ENCODE measurements at places on chromosomes 3 and 15.

DNA sequence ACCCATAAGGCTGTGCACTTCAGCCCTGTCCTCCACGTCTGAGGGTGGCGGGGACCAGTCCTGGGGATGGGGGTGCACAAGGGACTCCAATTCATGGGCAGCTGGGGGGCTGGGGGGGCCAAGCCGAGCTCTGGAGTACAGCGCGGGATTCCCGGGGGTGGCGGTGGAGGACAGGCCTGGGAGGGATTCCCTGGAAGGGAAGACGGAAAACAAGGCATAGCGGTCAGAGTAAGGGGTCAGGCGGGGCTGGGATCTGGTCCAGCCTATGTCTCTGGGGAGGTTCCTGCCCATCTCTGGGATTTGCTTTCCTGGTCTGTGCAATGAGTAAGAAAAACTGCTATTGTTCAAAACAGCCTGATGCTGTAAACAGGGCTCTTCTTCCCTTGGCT, 8.1 kb upstream of the IGDCC3 start:
- no peak for DNase-seq

GRCh38 chr15:43383070-43383469, 12.2 kb downstream of the TUBGCP4 start:
- no peak for DNase-seq

DNA sequence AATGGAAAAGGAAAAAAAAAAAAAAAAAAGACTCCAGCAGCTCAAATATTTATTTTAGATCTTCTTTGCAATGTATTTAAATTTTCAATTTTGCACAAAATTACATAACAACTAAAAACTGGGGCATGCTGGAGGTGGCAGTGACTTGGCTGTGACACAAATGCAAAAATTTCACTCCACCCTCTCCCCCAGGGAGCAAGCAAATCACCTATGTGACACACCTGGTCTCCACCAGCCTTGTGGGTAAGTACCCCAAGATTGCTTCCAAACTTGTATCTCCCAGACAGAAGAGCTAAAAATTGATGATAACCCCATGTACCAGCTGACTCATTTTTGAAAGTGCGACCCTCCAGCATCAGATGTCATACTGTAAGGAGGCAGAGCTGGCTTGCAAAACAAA, 32.0 kb downstream of the UBE3A start:
- no peak for DNase-seq

- no peak for DNase-seq
Measured at GRCh38 chr15:79887054-79887930, 9.5 kb downstream of the MTHFS start.

- no peak for DNase-seq
Measured at GRCh38 chr3:5194341-5194740, 6.8 kb downstream of the EDEM1 start.

GRCh38 chr15:68843425-68844311, 23.0 kb upstream of the ANP32A start:
- DNase-seq = no peak

DNA sequence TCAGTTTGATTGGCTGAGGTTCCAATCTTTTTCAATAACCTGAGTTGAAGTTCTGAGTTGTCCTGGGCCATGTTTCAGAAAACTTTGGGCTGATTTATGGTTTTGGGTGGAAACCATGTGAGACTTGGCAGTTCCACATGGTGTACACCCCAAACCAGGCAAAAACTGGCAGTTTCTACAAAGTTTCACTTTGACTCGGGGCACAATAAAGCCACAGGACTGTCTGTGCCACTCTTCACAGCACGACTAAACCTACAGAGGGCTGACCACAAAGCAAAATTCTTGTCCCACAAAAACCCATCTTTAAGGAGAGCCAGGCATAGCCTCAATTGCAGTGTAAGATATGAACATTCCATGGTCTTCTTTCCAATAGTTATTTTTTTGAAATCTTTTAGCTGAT, 155.0 kb downstream of the DUT start:
- DNase-seq = no peak

DNA sequence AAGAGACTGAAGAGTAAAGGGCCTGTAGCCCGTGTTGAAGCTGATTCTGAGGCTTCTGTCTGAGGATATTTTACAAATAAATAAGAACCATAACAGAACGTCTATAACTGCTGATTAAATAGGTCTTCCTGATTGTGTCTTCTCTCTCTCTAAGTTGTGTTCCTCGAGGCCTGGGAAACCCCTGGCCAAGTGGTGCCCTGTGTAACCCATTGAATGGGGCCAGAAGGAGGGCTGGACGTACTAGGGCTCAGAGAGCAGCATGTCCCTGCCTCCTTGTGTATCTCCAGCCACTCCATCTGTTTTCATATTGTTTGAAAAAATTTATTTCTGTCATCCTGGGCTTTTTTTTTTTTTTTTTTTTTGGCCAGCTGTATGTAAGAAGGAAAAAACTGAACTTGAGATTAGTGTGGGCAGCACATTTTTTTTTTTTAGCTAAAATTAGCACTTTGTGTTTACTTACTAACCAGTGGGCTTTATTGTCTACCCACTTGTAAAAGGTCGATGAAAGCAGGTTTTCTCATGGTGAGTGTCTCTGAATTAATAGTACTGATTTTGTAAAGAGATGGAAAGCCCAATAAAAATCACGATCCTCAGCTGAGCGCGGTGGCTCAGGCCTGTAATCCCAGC, 10.7 kb downstream of the DHX30 start:
- no peak for DNase-seq

DNA sequence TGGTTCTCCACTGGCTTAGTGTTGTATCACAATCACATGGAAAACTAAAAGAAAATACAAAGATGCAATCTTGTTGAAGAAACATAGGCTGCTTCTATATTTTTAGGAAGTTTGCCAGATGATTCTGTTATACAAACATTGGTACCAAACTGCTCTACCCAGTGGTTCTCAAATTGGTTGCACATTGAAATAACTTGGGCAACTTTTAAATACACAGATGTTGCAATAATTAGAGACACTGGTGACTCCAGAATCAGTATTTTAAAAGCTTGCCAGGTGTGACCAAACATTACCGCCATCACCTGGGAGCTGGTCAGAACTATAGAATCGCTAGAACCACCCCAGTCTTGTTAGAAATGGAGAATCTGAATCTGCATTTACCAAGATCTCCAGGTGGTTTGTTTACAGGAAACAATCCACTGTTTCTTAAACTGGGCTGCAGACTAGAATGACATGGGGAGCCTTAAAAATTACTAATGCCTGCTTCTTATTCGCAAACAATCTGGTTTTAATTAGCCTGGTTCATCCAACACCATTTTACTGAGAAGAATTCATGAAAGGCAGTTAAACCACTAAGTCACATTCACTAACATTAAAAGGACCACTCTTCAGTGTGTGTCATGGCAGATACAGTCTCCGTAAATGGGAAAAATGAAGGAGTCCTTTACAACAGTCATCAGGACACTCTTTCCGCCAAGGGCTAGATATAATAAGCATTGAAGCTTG, 76.5 kb downstream of the ACAP2 start:
- no peak for DNase-seq

GRCh38 chr3:165339753-165340152, 143.6 kb upstream of the SLITRK3 start:
- no peak for DNase-seq

DNA sequence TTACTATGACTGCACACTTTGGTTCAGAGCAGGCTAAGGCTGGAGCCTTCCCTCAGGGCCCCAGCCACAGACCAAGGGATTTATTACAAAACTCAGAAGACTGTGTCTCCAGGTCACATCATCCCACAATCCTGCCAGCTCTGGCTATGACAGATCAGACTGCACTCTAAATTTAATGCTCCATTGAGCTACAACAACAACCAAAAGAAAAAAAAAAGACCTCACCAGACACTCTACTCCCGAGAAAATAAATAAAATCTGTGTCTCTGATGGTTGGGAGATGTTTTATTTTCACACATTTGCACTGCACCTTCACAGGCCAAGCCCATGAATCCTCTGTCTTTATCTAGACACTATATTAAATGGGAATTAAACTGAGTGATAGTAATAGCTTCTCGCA, 50.8 kb upstream of the CTNNB1 start:
- DNase-seq = no peak

- no peak for DNase-seq
Measured at GRCh38 chr15:88509321-88509720, 37.2 kb downstream of the DET1 start.

GRCh38 chr3:127822041-127822681, at the start of gene MGLL:
TSS of gene MGLL (minus strand) at chr3:127822515. CDS start at chr3:127822318, 197 bp downstream.
- no peak for DNase-seq

DNA sequence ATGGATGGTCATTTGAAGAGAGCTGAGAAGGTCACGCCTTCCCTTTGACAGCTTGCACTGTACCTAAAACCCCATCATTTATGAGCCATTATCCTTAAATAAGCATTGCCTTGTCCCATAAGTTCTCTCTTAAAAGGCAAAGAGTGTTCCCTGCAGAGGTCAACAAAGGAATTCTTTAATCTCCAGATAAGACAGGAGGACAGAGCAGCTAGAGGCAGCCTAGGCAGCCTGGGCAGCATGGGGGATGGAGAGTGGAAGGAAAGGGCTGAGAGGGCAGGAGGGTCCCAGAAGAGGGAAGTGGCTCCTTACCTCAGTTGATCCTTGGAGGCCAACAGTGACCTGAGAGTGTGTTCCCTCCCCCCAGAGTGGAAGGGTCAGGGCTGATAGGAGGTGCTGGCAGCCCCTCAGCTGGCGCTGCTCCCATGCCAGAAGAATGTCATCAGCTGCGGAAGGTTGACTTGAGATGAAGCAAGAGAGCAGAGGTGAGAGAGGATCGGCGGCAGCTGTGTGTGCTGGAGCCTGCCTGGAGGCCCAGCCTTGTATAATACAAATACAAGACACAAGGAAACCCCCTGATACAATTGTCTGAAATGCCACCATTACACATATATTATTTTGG, 12.8 kb downstream of the KBTBD13 start:
- no peak for DNase-seq

- no peak for DNase-seq
Measured at GRCh38 chr3:11660242-11660641, 16.5 kb upstream of the VGLL4 start.

- no peak for DNase-seq
Measured at GRCh38 chr3:127175272-127175671, 17.7 kb upstream of the PRR23E start.

- no peak for DNase-seq
Measured at GRCh38 chr15:101765772-101766456, 37.4 kb upstream of the OR4F6 start.

GRCh38 chr3:69149586-69149985, 27.2 kb upstream of the LMOD3 start:
- no peak for DNase-seq

GRCh38 chr3:177595530-177596188, 398.4 kb upstream of the TBL1XR1 start:
- no peak for DNase-seq

GRCh38 chr15:98884894-98885293, 122.7 kb downstream of the PGPEP1L start:
- DNase-seq = no peak

GRCh38 chr15:51935466-51936104, 36.0 kb downstream of the LEO1 start:
- DNase-seq = no peak

GRCh38 chr3:75129101-75129500, 514.6 kb upstream of the CNTN3 start:
- DNase-seq = no peak

- no peak for DNase-seq
Measured at GRCh38 chr3:197392961-197393360, 94.5 kb upstream of the DLG1 start.

DNA sequence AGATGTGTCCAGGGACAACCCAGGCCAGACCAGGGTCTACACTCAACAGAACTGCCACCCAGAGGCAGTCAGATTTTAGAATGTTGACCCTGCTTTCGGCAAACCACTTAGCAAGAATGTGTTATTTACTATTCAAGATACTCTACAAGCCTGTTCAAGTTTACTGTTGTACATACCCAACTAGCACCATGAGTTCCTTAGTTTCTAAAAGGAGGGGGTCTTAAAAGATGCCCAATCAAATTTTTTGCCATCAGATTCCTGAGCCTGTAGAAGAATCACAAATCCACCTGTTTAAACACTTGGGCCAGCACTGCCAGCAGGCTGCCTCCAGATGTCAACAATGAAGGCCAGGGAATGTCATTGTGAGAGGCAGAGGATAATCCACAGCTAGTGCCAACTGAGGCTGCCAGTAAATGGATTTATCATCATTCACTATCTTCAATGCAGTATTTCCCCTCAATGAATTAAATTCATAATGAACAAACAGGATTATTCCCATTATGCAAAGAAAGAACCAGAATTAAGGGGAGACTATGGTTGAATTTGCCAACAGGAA, 43.5 kb upstream of the SNRPA1 start:
- no peak for DNase-seq

DNA sequence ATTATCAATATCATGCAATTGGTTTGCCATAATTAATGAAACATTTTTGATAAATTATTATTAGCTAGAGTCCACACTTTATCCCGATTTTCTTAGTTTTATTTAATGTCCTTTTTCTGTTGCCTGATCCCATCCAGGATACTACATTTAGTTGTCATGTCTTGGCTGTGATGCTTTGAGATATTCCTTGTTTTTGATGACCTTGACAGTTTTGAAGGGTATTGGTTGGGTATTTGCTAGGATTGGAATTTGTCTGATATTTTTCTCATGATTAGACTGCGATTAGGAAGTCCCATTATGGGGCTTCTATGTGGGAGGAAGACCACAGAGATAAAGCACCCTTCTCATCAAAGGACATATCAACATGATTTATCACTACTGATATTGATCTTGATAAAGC, 43.0 kb downstream of the CGNL1 start:
- no peak for DNase-seq

DNA sequence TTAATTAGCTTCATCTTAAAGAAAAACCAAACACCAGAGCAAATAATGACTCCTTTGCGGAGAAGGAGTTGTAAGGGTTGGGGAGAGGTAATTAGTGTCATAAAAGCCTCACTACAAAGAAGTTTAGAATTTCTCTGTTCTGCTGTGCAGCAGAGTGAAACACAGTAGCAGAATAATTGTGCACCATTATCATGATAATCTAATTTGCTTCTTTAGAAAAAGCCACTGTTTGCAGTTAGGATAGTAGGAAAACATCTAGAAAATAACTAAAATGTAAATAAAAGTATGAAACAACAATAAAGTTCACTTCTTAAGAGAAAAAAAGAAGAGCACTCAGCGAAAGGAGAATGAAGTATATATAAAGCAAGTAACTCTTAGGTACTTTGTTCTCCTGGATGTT, 5.5 kb downstream of the SHOX2 start:
- no peak for DNase-seq

DNA sequence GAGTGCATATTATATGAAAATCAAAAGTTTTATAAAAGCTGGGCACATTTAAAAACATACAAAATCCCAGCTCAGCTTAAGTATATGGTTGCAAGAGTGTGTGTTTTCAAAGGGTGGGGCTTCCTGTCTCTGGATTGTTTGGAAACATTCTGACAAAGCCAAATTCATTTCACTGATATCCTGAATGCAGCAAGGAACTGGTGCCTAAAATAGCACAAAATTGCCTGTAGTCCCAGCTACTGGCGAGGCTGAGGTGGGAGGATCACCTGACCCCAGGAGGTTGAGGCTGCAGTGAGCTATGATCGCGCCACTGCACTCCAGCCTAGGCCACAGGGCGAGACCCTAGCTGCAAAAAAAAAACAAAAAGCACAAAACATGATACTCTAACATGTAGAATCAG, 13.0 kb upstream of the TJP1 start:
- DNase-seq = no peak

Data from LoVo (cell line).